ENCODE measurements at places on chromosomes 6 and 20.

GRCh38 chr6:10534419-10534762, 13.2 kb downstream of the GCNT2 start:
- DNase-seq: no peak

DNA sequence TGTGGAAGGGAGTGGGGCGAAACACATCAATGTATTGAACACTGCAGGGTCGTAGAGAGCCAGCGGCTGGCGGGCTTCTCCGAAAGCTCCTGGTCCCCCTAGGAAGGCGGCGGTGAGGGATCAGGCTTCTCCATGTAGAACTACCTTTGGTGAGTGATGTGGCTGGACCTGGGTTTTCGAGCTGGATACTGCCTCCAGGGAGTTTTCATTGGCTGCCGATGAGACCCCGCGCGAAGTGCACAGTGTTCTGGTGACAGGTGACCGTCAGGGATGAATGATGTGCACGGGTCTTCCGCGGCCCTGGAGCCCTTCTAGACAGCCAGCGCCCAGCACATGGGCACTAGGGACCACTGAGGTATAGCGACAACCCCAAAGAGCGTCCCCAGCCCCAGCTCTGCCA, 16.4 kb downstream of the ABT1 start:
- no peak for DNase-seq

DNA sequence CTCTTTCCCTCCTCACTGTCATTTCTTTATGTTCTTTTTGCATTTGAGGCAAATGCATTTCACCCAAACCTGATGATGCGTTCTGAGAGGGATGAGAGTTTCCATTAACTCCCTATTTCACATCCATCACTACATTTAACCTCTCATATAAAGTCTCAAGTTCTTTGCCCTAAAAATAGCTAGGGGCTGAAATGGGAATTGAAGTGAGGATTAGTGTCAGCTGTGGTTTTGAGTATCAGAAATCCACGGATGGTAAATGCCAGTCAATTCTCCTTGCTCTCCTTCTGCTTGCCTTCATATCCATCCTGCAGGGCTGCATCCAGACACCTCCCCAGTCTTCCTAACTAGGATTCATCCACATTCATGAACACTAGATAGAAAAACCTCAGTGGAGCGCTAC, 10.0 kb upstream of the DTNBP1 start:
- DNase-seq: no peak

DNA sequence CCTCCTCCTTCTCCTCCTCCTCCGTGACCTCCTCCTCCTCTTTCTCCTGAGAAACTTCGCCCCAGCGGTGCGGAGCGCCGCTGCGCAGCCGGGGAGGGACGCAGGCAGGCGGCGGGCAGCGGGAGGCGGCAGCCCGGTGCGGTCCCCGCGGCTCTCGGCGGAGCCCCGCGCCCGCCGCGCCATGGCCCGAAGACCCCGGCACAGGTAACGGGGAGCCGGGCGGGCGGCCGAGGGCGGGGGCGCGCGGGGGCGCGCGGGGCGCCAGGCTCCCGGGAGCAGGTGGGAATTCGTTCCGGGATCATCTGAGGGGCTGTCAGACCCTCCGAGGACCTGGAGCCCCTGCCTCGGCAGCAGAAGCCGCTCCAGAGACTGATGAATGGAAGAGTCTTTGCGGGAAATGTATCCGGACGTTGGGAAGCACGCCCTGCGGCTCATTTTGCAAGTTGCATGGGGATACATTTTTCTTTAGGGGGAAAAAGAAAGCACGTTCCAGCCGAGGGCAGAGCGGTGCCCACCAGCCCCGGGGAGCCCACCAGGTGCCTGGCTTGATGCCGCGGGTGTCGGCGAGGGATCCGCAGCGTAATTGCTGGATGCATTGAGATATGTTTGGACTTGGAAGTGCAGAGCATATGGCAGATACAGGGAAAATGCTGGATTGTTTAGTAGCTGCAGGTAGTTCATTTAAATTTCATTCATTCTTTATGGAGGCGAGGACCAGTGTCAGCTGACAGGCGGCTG, 394 bp downstream of the MYB start:
- DNase-seq: no peak

GRCh38 chr6:93858213-93858612, 438.9 kb upstream of the EPHA7 start:
- no peak for DNase-seq

DNA sequence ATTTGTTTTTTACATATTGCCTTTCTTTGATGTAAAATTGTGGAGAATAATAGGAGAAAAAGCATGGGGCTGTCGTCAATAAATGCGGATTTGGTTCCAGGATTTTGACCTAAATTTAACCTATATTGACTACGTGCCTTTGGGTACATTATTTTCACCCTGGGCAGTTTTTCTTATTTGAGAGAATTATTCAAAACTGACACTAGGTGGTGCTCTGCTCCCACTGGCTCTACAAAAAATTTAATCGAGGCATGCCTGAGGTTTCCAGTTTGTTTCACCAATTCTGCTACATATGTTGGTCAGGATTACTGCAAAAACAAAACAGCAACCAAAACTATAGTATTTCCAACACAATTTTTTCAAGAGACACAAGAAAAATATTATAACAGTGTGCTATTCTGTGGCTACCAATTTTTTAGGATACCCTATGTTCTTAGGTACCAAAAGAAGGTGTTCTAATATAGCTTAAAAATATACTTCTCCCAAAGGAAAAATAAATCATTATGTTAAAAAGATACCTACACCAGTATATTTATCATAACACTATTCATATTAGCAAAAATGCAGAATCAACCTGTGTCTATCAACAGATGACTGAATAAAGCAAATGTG, 48.6 kb upstream of the FABP7 start:
- no peak for DNase-seq

DNA sequence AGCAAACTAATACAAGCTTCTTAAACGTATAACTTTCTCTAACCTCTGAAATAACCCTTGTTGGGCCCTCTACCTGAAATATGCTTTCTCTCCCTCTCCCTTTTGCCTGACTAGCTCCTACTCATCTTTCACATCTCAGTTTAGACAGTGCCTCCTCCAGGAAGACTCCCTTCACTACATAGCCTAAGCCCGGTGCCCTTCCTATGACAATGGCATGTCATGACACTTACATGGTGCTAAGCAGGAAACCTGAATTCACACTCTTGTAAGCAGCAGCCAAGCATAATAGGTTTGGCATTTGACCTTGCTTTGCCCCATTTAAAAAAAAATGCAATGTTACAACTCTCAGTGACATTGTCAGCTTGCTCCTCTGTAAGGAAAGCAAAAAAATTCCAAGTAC, 33.1 kb upstream of the FBXL4 start:
- no peak for DNase-seq

GRCh38 chr6:27617700-27618689, 145.1 kb upstream of the ZNF184 start:
- DNase-seq: no peak

- DNase-seq: no peak
Measured at GRCh38 chr6:53197553-53197952, 48.9 kb upstream of the GCM1 start.

DNA sequence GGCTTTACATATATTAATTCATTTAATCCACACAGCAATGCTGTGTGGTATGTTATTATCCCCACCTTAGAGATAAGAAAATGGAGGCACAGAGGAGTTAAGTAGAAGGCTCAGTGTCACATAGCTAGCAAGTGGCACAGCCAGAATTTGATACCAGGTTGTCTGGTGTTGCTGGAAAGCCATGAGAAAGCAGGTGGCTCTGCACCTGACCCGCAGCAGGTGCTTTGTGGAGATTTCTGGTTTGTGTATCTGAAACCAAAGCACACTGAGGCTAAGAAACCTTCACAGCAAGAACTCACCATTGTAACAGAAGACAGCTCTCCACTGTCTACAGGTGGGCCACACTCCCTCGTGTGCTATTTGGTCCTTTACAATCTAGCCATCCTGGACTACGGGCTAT, 7.5 kb downstream of the ELMO2 start:
- DNase-seq: no peak

GRCh38 chr20:50346374-50347283, 156.0 kb downstream of the CEBPB start:
- DNase-seq: no peak

GRCh38 chr20:23289249-23289648, 61.3 kb upstream of the NXT1 start:
- DNase-seq: no peak

Measured in activated T-cell treated with anti-CD3 and anti-CD28 coated beads for 48 hours (primary cell).